Epithelial cell of proximal tubule (primary cell): ENCODE measurements at places on chromosomes 16 and 17. TPM values are rescaled to one million over a fixed set of nuclear protein-coding genes. Genes with fewer than 3 reads are reported as not detected.

The FOXC2 gene
- 26.5 and 30.1 TPM in 2 replicates for total RNA-seq

The PITPNM3 gene
- total RNA-seq: 0.65 and 1.3 TPM in 2 replicates

The NGFR gene
- total RNA-seq: 0.29 TPM in 1 of 2 replicates, not detected in the other

The ZNF23 gene
- total RNA-seq: 4.7 and 5.9 TPM in 2 replicates

The KRT15 gene
- 4.6 and 15.6 TPM in 2 replicates for total RNA-seq

The SYNGR3 gene
- total RNA-seq: 8.5 and 22.0 TPM in 2 replicates

The CRHR1 gene
- not detected in 2 replicates for total RNA-seq

The CAPNS2 gene
- not detected in 2 replicates for total RNA-seq

The NATD1 gene
- total RNA-seq: 2.1 and 6.4 TPM in 2 replicates

The GGT6 gene
- 0.80 and 0.86 TPM in 2 replicates for total RNA-seq

- no peak for DNase-seq
Measured at GRCh38 chr16:56041556-56042140, 149.6 kb upstream of the GNAO1 start.

- no peak for DNase-seq
Measured at GRCh38 chr16:76800196-76800595, 390.8 kb upstream of the MON1B start.

- DNase-seq: no peak
Measured at GRCh38 chr16:31875928-31876547, 2.4 kb downstream of the ZNF267 start.

DNA sequence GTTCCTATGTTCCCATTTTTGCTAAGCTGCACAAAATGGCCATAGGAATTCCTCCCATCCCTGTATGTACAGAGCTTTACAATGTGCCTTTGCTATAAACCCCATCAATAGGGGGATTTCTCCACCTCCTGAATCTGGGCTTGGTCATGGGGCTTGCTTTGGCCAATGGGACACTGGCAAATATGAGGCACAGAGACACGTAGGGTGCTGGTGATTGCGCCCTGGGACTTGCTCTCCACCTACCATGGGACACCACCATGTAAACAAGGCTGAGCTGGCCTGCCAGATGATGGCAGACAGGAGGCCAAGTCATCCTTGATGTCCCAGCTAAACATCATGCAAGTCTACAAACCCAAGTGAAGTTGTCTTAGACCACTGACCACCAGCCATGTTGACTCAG lies 15.3 kb upstream of the ALDH3A1 start:
- DNase-seq: no peak

DNA sequence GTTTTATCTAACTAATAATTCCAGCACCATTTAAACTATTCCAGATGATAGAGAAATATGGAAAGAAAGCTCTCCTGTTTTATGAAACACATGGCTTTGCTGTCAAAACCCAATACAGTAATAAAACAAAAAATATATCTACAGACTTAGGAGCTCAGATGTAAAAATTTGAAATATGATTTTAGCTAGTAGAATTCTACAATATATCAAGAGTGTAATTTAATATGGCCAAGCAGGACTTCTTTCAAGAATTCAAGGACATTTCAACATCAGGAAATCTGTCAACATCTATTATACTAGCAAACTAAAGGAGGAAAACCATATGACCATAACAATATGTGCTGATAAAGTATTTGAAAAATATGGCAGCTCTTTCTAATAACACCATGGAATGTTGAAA lies 57.5 kb downstream of the CCDC182 start:
- DNase-seq: no peak

DNA sequence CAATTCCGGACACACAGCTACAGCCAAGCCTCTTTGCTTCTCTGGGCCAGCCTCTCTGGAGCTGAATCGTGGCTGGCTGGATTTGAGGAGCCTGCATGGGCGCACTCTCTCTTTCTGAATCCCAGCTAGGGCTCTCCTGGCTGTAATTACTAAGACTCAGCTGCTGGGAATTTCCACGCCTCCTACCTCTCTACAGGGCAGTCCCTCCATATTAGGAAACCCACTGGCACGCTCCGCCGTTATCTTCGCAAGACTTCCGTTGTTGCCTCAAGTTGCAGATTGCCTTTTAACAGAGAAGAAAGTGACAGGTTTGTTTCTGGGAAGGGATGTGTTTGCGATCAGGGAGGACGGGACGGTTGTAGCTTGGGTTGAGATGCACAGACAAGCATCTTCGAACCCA lies 188.4 kb upstream of the NLRP1 start:
- DNase-seq: no peak

DNA sequence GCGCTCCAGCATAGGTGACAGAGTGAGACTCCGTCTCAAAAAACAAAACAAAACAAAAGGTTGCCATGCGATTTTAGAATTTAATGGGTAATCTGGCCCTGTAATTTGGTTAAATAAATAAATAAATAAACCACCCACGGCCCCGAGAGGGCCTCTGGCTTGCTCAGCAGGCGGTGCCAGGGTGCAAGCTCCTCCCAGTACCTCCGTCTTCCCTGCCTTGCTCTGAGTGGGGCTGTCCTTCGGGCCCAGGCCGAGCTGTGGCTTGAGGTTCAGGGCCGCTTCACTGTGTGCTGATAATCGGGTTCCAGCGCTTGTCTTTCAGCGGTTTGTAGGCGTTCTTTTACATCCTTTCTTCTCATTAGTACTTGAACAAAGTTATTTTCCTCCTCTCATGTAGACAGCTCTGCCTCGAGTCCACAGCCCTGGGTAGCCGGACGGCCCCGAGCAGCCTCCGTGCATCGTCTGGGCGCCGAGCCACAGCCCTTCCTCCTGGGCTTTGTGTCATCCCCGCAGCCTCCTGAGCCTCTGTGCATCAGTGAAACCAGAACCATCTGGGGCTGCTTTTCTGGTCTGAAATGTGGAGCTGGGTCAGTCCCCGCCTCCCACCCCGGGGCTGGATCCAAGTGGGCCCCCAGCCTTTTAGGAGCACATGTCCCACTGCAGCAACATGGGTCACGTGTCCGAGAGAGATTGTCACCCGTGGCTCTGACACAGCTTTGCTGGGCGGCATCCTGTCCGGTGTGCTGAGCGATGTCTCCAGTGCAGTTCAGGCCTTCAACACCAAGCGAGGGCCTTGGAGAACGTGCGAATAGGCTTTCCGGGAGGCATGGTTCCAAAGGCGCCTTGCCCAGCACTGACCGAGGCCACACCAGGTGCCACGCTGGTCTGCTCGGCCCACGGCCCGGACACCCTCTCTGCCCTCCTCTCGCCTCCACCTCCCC lies 157.4 kb upstream of the CHMP6 start:
- DNase-seq: no peak

GRCh38 chr17:49914096-49914490 lies 54.9 kb upstream of the DLX4 start:
- no peak for DNase-seq

GRCh38 chr17:49951362-49952082 lies 17.5 kb upstream of the DLX4 start:
- DNase-seq: no peak

DNA sequence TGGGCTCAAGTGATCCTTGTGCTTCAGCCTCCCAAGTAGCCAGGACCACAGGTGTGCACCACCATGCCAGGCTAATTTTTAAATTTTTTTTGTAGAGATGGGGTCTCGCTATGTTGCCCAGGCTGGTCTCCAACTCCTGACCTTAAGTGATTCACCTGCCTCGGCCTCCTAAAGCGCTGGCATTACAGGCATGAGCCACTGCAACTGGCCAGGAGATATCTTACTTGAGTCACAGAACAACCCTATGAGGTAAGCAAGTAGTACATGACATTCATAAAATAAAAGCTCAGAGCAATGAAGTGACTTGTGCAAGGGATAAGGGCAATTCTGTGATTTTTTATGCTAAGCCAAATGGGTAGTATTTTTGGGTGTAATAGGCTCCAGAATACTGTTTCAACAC lies 57.3 kb downstream of the CDC27 start:
- DNase-seq: no peak

- no peak for DNase-seq
Measured at GRCh38 chr16:56421313-56421712, 4.0 kb downstream of the AMFR start.

DNA sequence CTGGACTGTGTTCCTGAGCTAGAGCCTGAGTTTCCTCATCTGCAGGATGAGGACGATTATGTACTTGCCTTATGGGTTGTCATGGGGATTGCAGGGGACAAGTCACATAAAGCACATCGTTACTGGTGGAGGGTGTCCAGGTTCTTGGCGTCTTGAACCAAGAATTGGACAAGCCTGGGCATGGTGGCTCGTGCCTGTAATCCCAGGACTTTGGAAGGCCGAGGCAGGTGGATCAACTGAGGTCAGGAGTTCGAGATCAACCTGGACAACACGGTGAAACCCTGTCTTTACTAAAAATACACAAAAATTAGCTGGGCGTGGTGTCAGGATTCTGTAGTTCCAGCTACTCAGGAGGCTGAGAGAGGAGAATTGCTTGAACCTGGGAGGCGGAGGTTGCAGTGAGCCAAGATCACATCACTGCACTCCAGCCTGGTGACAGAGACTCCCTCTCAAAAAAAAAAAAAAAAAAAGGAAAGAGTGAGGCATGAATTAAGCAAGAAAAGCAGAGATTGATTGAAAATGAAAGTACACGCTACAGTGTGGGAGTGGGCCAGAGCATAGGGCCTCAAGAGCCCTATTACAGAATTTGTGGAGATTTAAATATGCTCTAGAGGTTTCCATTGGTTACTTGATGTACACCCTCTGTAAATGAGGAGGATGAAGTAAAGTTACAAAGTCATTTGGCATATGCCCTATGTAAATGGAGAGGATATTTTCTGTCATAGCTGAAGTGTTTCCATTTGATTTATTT lies 30.7 kb downstream of the ADGRG5 start:
- no peak for DNase-seq

DNA sequence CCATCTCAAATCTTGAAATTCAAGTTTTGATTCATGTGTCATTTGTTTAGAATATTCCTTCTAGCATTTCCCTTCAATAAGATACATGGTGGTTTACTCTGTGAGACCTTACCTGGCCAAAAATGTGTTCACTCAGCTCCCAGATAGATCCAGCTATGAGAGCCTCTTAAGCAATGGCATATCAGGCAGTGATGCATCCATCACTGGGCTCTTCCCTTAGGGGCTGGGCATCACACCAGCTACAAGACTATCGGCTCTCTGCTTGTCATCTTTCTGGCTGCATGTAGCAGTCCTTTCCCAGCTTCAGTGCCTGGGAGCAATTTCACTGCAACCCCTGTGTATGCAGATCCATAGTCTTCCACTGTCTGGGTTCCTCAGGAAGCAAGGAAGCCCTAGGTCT lies 40.6 kb downstream of the GOSR1 start:
- no peak for DNase-seq

GRCh38 chr17:81044764-81045589 lies 10.0 kb downstream of the BAIAP2 start:
- DNase-seq: peak; percentile 74

DNA sequence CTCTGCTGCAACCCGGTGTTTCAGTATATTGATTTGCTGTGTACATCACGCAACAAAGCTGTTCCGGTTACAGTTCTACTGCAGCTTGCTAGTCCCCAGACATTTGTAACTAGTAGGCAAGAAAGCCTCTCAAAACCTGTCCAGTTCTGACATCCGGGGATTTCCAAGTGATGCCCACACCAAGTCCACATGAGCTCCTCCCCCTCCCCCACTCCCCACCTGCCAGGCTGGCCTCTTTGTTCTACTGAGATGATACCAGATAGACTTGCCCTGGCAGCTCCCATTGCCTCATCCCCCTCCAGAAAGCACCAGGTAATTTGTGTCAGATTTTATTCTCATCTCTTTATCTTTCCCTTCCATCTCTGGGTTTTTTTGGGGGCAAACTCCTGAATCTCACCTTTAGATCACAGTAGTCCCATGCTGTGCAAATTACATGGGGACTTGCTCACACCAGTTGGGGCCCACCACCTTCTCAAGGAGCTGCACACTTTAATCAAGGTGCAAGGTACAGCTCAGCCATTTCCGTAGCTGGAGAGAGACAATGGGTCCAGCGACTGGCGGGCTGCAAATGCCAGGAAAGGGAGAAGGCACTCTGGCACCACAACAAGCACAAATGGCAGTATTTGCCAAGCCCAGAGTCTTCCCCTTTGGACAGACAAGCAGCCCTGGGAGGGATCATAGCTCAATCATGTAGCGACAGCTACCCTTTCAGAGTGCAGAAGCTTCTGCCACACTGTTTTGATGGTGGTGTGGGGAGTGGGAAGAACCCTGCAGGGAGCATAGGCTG lies 183.1 kb downstream of the CYLD start:
- DNase-seq: no peak

DNA sequence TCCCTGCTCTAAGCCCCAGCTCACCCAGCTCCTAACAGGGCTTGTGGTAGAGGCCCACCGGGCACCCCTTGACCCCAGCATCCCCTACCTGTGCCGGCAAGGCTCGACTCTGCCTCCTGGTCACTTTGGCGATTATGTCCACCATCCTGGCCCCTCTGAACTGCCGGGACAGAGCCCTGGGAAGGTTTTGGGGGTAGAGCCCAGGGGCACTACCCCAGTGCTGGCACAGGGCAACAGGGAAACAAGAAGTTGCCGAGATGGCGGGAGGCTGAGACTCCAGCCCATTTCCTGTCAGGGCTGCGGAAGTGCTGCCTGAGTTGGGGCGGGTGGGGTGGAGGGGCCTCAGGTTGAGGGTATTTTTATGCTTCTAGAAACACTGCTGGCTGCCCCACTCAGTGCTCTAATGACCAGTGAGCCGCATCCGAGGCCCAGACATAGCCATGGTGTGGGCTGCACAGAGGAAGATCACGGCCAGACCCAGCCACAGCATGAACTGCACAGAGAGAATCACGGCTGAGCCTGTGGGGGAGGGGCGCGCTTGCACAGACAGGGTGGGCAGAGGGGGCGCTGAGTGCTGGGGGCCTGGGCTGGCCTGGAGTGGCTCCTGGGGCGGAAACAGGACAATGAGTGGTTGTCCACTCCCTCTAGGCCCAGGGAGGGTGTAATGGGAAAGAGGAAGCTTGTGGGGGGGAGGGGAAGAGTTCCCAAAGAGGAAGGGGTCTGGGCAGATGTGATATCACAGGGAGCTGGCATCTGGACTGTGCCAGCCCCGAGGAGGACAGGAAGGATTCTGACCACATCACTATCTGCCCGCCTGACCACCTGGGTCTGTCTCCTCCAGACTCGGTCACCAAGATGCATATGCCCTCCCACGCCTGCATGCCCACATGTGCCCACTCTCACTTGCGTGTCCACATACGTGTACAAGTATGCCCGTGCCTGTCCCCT lies 22.3 kb downstream of the ARHGAP27 start:
- no peak for DNase-seq

- DNase-seq: no peak
Measured at GRCh38 chr16:75763204-75763603, 36.9 kb upstream of the CPHXL start.

GRCh38 chr17:46191322-46192188 lies 1.7 kb downstream of the KANSL1 start:
- no peak for DNase-seq

- no peak for DNase-seq
Measured at GRCh38 chr16:83552930-83553329, 254.8 kb upstream of the HSBP1 start.

- no peak for DNase-seq
Measured at GRCh38 chr16:82061861-82062525, 26.9 kb downstream of the HSD17B2 start.

- no peak for DNase-seq
Measured at GRCh38 chr17:80861892-80862291, 129.7 kb upstream of the CHMP6 start.
